Spinal cord (tissue), 10 donors: ENCODE measurements at places on chromosomes 12 and 14. TPM values are rescaled to one million over a fixed set of nuclear protein-coding genes. Genes with fewer than 3 reads are reported as not detected.

SSTR1 gene
- 18.1 TPM for total RNA-seq

CD69 gene
- 1.4 TPM for total RNA-seq

TAS2R30 gene
- 5.7 TPM for total RNA-seq

USP44 gene
- 4.4 TPM for total RNA-seq

PRB2 gene
- total RNA-seq = not detected

EID3 gene
- 6.5 TPM for total RNA-seq
